ENCODE measurements at places on chromosomes 7 and 10. TPM values are rescaled to one million over a fixed set of nuclear protein-coding genes. Genes with fewer than 3 reads are reported as not detected.

DNA sequence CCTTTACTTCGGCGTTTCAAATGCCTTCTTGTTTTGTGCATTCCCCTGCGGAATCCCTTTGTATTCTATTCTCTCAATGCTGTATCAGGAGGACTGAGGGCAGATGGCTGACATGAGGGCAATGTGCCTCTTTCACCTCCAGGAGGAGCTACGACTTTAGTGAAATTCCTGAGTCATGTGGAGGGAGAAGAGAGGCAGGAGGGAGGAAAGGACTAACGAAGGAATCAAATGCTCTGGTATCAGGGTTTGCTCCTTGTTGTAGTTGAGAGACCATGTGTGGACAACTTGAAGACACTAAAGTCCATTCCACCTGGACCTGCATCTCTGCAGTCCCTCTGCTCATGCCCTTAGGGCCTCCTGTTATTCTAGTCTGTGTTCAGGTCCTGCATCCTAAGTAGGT lies 40.2 kb upstream of the PRSS58 start:
- H3K4me3 ChIP-seq: no peak overlapping the region
- no peaks in the 10 kb centered on the region for H3K27me3 ChIP-seq
- no peaks in the 10 kb centered on the region for H3K4me1 ChIP-seq
- no peak overlapping the region for H3K27ac ChIP-seq
- H3K36me3 ChIP-seq: no peaks in the 10 kb centered on the region
- DNase-seq: no peak

- H3K27ac ChIP-seq: no peak overlapping the region
- DNase-seq: peak; percentile 44
- H3K4me1 ChIP-seq: peaks cover 14% of the 10 kb centered on the region
- H3K36me3 ChIP-seq: no peaks in the 10 kb centered on the region
Measured at GRCh38 chr7:28984217-28984616, 26.1 kb upstream of the TRIL start.

DNA sequence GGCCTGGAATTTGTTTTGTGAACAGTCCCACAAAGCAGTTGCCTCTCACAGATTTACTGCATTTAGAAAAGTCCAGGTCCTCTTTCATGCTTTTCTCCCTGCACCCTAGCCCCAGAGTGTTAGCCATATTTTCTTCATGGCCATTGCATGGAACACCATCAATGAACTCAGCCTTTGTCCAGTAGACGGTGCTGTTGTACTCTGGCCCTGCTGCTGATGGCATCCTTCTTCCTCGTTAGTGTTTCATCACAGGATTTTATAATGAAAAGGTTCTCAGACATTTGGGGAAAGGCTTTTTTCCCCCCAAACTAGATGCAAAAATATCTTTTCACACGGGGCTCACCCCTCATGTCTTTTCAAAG lies 93.0 kb upstream of the SLC25A13 start:
- no peaks in the 10 kb centered on the region for H3K36me3 ChIP-seq
- no peaks in the 10 kb centered on the region for H3K4me1 ChIP-seq
- H3K27ac ChIP-seq: no peak overlapping the region
- no peak overlapping the region for H3K4me3 ChIP-seq
- no peaks in the 10 kb centered on the region for H3K27me3 ChIP-seq

GRCh38 chr7:69879989-69880388 lies 281.7 kb downstream of the AUTS2 start:
- no peak overlapping the region for H3K27ac ChIP-seq
- no peak for DNase-seq
- no peak overlapping the region for H3K4me3 ChIP-seq
- H3K36me3 ChIP-seq: no peaks in the 10 kb centered on the region
- H3K4me1 ChIP-seq: peaks cover 2% of the 10 kb centered on the region

DNA sequence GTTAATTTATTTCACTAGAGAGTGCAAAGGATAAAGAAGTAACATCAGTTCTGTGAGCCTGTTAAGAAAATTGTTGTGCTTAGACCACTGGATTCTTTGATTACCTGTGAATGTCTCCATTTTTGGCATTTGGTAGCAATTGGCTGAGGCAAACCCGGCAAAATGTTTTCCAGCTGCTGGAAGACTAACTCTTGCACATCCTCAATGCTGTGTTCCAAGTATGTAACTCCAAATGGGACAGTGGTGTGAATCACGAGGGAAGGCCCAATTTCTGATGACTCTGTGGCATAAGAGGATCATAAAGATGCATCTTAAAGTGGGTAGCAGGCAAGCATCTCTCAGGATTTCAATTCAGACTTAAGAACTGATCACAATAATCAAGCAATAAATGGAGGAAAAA lies 268.8 kb downstream of the RNLS start:
- peak; percentile 16 for DNase-seq
- H3K4me1 ChIP-seq: no peaks in the 10 kb centered on the region
- H3K36me3 ChIP-seq: no peaks in the 10 kb centered on the region
- H3K27me3 ChIP-seq: no peaks in the 10 kb centered on the region

DNA sequence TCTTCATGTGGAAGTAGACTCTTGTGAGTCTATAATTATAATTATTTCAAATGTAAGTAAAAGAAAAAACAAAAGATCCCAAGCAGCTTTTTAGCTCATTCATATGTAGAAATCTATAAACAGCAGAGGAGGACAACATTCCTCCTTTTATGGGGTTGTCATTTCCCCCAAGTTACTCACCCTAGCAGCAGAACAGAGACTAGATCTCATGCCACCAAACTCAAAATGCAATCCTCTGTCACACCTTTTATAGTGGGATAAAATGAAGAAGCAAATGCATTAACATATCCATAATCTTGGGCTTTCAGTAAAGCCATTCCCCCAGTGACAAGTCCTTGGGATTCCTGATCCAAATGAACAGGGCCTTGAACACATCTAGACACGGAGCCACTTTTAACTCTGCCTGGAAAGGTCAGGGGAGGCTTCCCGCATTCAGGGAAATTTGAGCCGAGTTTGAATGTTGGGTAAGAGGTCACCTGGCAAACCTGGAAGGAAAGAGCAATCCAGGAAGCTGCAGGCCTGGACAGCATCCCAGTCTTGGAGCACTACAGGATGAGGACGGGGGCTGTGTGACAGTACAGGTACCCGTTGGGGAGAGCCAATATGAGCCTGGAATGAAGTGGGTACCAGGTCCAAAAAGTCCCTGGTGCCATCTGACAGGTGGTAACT lies 76.4 kb downstream of the DOCK4 start:
- no peaks in the 10 kb centered on the region for H3K27me3 ChIP-seq
- H3K36me3 ChIP-seq: no peaks in the 10 kb centered on the region
- no peak overlapping the region for H3K4me3 ChIP-seq
- DNase-seq: no peak
- H3K4me1 ChIP-seq: peaks cover 27% of the 10 kb centered on the region

Gene HOXA7
- 2.2 TPM for total RNA-seq

Gene ASAH2
- total RNA-seq: 3.7 TPM

Gene CC2D2B
- total RNA-seq: 0.74 TPM
